Midbrain (tissue), 1 donor: ENCODE measurements at places on chromosomes 16 and 17.
A peak's percentile ranks its signal among the peaks of the same experiment; 100 is the strongest.

- DNase-seq, result no peak
These were observed 156.7 kb downstream of the ZNF423 start for GRCh38 chr16:49698931-49699840.

DNA sequence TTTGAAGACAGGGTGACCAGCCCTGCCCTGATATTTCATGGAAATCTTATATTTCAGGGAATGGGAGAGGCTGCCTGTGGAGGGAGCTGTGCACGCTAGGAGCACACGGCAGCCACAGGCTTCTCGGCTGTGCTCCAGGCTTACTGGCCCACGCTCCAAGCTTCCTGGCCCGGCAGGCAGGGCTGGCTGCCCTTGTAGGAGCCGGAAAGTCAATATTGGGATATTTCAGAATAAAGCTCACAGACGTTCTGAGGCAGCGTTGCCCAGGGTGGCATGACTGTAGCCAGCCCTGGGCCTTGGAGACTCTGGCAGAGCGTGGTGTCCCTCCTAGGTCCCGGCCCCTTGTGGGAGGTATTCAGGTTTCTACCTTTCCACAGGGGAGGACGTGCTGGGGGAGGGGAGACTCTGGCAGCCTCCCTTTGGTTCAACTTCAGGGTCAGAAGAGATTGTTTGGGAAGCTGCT, 95.6 kb downstream of the NPIPB11 start:
- DNase-seq, result no peak

- DNase-seq, result no peak
These were observed 122.6 kb upstream of the RPL38 start for GRCh38 chr17:74080656-74081582.

GRCh38 chr17:3882276-3882675, 10.6 kb downstream of the CAMKK1 start:
- no peak for DNase-seq

GRCh38 chr17:17252149-17252661, 15.2 kb upstream of the FLCN start:
- DNase-seq, result no peak

DNA sequence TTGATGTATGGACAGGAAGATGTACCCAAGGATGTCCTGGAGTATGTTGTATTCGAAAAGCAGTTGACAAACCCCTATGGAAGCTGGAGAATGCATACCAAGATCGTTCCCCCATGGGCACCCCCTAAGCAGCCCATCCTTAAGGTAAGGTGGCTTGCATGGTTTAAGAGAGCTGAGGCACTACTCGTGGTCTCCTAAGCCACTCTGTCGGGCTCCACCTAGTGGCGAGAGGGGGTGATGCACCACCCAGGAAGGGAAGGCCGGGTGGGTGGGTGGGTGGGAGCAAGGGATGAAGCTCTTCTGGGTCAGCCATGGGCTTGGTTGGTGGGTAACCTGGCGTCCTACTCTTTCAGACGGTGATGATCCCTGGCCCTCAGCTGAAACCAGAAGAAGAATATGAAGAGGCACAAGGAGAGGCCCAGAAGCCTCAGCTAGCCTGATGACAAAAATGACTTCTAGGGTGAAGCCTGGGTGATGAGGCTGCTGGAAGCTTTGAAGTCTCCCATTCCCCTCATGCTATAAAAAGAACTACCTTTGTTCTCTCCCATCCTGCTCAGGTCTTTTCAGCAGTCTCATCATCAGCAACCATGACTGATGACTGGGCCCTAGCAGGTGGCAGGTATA, 21.5 kb downstream of the GPR179 start:
- DNase-seq, result peak; percentile 16

DNA sequence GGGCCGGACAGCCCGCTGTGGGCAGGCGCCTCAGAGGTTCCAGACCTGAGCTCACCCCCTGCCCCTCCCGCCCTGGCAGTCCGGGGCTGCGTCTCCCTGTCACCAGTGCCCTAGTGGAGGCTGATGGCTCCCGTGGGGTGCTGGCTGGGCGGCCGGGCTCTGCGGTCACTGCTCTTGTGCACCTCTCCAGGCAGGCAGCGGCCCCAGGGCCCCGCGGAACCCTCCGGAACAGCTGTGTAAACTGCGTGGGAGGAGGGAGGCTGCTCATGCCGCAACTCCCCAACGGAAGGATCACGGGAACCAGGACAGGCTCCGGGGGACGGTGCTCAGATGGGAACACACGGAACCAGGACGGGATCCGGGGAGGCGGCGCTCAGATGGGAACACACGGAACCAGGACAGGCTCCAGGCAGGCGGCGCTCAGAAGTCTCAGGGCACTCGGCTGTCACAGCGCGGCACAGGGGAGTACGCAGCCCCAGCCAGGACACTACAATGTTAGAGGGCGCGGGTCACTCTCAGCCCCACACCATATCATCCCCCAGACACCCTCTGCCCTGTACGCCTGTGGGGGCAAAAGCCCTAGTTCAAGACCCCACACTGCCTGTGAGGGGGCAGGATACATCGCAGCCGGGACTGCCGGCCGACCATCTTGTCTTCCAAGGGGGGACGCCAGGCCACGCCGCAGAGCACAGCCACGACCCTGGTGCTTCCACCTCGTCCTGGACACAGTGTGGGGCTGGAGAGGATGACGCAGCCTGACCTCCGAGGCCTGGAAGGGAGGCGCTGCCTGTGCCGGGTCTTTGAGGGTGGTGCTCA, 74.0 kb upstream of the GNG13 start:
- no peak for DNase-seq

DNA sequence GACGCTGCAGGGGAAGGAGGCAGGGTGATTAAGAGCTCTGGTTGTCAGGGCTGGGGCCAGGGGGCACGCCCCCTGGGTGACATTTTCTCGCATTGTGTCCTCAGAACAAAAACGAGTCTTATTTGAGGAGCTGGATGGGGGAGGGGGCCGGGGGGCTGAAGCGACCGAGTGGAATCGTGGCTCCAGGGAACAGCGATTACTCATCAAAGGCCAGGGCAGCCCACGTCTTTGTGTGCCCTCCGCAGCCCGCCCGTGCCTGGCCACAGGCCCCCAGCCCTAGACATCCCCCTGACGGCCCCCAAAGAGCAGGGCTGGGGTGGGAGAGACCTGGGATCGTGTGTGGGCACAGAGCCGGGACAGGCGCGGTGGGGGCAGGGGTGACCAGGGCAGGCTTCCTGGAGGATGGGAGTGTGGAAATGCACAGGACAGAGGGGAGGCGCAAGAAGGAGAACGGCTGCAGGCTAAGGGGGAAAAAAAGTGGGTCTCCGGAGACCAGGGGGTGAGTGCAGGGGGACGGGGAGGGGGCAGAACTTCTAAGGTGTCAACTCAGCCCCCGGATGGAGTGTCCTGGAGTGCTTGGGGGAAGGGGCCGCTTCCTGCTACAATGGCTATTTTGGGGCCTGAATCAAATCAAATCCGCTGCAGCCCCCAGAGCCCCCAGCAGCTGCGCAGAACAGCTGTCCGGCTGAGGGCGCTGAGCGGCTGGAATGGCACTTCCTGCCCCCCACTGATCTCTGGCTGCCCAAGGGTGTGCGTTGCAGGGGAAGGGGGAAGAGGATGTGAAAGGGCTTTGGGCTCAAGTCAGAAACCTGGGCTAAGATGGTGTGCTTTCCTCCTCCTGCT, 24.0 kb upstream of the PHB1 start:
- no peak for DNase-seq

DNA sequence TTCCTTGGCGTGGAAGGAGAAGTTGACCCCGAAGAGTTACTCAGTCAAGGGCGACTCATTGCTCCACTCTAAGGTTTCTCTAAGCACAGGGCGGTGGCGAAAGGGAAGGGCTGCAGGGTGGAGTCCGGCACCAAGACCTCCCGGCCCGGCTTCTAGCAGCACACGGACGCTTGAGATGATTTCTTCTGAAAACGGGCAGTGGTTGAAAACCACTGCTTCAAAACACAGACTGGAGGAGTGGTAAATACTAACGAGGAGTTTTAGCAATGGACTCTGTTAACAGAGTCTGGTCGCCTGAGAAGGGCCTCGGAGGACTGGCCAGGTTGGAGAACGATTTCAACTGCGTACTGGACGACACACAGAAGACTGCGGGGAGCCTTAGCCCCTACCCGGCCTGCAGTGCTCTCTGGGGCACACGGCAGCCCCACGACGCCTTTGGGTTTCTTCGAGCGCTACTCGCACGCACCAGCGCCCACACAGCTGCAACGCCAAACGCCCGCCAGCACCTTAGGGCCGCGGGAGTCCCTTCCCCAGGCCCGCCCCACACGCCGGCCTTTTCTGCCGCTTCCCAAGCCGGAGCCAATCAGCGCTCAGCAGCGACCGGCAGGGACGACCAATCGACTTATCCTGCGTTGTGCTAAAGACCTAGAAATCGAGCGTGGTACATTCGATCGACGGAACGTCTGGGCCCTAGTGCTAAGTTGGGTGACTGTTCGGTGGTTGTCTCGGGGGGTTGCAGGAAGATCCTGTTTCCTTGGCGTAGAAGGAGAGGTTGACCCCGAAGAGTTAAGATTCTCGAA, 14.4 kb upstream of the CA4 start:
- DNase-seq, result peak; percentile 91

DNA sequence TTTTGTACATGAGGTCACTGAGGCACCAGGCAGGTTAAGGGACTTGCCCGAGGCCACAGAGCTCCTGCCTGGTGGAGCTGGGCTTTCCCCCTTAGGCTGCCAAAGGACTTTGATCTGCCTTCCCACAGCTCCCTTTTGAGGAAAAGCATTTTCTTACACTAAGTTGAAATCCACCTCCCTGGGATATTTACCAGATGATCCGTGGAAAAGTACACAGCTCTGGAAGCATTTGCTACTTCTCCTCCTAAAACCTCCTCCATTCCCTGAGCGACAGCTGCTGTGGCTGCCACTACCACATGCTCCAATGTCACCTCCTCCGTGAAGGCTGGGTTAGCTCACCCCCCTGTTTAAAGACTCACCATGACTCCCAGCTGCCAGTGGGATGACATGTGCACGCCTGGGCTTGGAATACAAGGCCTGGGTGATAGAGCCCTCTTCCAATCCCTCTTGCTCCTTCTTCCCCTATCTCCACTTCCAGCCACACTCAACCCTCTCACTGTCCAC, 1.2 kb upstream of the MPRIP start:
- DNase-seq, result no peak

DNA sequence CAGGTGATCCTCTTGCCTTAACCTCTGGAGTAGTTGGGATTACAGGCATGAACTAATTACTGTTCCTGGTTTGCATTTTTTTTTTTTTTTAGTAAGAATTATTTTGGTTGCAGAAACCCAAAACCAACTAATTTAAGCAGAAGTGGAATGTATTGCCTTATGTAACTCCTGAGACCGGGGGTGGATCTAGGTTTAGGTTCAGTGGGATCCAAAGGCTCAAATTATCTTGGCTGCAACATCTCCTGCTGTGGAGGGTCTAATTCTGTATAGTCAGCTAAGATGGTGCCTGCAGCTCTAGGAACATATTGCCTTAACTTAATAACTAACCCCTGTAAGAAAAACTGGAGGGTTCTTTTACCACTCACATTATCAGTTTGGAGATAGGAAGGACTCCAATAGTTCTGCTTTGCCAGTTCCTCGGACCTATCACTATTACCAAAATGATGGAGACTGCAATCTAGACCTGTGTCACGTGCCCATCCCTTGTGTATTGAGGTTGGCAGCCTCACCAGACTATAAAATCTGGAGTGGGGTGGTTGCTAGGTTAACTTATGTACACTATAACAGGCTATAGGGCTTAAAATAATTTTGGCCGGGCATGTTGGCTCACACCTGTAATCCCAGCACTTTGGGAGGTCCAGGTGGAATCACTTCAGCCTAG, 8.5 kb downstream of the SNTB2 start:
- no peak for DNase-seq

DNA sequence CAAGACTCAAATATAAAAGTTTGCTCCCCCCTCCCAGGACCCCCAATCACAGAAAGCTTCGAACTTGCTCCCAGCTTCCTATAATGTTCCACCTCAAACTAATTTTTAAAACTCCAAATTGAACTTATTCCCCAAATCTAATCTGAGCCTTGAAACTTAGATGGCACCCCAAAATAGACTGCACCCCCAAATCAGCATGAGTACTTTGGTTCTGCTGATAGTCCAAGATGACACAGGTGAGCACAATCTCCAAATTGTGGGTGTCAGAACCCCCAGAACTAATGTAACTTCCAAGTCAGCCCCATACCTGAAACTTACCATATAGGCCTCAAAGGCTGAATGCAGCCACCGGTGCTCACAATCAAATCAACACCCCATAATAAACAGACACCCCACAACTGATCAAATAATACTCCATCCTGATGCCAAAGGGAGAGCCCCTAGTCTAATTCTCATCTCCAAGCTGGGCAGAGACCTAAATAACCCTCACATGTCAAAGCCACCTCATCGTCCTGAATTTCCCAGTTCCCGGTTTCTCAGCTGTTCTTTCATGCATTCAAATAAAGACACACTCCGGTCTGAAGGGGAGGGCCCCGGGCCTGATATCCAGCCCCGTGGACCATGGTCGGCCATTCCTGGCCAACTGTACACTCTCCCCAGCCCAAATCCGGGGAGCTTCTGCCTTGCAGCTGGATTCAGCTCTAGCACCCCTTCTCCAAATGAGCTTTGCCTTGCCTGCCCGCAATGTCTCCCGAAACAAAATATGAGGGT, 1.8 kb upstream of the BCL6B start:
- DNase-seq, result no peak

- DNase-seq, result no peak
These were observed 8.3 kb downstream of the DHRS7C start for GRCh38 chr17:9783050-9783449.

DNA sequence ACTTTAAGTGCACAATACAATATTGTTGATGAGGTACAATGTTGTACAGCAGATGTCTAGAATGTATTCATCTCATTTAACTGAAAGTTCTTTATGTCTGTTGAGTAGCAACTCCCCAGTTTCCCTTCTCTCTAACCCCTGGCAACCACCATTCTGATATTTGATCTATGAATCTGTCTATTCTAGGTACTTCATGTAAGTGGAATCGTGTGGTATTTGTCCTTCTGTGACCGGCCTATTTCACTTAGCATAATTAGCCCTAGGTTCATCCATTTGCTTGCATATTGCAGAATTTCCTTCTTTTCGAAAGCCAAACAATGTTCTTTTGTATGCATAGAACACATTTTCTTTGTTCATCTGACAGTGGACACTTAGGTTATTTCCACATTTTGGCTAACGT, 10.8 kb downstream of the RGS9 start:
- no peak for DNase-seq

GRCh38 chr17:34485999-34486398, 93.4 kb upstream of the TMEM132E start:
- DNase-seq, result no peak

DNA sequence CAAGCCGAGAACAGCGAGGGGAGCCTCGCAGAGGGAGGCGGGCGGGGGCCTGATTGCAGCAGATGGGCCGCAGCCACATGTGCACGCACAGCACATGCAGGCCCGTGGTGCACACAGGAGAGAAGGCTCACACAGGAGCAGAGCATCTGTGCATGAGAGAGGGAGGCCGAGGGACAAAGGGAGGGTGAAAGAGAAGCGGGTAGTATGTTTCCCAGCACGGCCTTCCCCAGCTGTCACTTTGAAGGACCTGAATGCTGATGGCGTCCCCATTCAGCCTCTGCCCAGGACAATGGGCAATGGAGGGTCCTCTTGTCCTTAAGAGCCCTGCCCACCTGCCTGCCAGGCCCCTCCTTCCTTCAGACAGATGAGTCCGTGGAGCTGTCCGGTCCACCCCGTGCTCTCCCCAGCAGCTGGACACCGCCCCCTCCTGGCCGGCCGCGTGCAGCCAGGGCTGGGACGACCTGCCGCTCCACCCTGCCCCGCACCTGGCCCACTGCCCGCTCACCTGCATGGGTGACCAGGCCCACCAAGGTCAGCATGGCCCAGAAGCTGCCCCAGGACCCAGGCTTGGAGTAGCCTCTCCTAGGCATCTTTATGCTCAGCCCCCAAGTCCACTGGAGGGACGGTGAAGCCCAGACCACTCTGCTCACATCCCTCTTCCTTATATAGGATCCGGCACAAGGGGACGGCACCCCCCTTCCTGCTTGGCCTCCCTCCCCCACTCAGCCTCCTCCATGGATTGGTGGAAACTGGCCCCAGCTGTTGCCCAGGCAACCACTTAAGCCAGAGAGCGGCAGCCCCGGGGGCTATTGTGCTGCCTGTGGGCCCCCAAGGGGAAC, at the start of gene BTBD17:
Gene BTBD17 (minus strand): TSS at position 639 of the 839 bp plus-strand sequence. CDS start 49 bp downstream, at position 590.
- peak; percentile 68 for DNase-seq
